Fibroblast of skin of abdomen (primary cell): ENCODE measurements at places on chromosomes 1 and 21.

DNA sequence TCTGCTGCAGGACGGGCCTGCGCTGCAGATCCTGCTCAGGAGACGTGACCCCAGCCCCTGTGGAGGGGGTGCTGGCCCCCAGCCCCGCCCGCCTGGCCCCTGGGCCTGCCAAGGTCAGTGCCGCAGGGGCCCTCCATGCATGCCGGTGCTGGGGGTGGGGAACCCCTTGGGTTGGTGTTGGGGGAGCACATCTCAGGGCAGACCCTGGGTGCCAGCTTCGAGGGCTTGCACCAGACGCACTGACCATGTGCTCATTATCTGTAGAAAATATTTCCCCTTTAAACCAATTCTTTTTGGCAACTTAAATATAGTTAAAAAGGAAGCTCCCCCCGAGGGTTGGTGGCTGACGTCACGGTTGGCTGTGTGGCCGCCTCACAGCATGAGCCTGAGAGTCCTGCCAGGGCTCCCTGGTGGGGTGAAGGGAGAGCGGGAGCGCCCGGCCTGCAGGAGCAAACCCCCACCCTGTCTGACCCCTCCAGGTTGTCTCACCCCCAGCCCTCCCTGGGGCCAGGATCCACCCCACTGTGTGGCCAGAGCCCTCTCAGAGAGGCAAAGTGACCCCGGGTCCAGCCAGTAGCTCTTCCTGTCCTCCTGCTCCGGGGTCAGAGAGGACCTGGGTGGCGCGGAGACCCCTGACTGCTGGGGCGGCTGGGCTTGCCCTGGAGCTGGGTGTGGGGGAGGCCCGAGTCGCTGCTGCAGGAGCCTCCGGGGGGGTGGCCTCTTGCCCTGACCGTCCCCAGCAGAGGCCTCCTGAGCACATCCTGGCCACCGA, 5.3 kb upstream of the PFKL start:
- peak; percentile 14 for DNase-seq

GRCh38 chr1:110084227-110085078, 14.0 kb upstream of the ALX3 start:
- DNase-seq: peak; percentile 36

DNA sequence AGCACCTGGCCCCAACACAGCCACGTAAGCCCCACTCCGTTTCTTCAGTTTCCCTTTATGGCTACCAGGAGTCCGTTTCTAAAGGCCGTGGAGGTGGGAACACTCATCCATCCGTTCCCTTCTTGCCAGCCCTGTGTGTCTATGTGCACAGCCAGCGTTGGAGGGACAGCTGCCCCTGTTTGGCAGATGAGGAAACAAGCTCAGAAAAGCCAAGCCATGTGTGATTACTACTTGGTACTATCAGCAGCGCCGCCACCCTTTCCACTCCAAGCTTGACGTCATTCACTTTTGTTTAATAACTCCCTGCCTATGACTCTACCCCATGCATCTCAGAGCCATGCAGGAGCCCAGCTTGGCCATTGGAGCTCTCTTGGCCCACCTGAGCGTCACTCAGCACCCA, 3.5 kb downstream of the LRP8 start:
- no peak for DNase-seq

DNA sequence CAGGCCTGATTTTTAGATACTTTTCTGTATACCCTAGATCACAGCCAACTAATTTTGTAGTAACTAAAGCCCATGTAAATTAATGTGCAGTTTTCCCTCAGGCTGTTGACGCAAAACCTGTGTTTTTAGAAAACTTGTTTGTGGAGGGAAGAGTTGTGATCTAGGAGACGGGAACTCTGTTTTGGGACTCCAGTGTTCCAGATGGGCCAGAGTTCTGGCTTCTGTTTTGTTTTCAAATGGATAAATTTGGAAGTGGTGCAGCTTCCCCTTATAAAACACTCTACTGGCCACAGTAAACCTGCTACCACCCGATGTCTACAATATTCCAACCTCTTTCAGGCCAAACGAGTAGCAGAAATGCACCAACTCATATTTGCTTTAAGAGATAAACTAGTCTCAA, 13.6 kb upstream of the GPR88 start:
- no peak for DNase-seq

DNA sequence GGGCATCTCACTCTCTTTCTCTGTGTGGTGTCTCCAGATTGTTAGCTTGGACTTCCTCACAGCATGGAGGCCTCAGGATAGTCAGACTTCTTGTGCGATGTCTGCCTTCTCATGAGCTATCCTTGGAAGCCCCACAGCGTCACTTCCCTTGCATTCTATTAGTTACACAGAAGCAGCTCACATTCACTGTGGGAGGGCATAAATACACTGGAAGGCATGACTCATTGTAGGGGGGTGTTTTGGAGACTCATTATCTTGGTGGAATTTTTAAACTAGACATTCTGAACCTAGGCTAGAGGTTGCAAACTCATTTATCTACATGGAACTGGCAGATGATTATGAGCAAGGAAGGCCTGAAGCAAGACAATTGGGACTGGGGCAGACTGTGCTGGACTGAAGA, 21.4 kb upstream of the FASLG start:
- peak; percentile 87 for DNase-seq
